Heart right ventricle (tissue), 16 donors: ENCODE measurements at places on chromosomes 2 and 18. TPM values are rescaled to one million over a fixed set of nuclear protein-coding genes. Genes with fewer than 3 reads are reported as not detected.

Gene RAMP1
- 362 TPM for total RNA-seq

Gene ANKRD30BL
- total RNA-seq: not detected

Gene KCNG2
- total RNA-seq: not detected

Gene IL36B
- total RNA-seq: not detected

Gene UGT1A4
- not detected for total RNA-seq

Gene MAP3K19
- not detected for total RNA-seq

- no peak for DNase-seq
Observed at GRCh38 chr2:204251998-204252376, 293.3 kb upstream of the PARD3B start.

DNA sequence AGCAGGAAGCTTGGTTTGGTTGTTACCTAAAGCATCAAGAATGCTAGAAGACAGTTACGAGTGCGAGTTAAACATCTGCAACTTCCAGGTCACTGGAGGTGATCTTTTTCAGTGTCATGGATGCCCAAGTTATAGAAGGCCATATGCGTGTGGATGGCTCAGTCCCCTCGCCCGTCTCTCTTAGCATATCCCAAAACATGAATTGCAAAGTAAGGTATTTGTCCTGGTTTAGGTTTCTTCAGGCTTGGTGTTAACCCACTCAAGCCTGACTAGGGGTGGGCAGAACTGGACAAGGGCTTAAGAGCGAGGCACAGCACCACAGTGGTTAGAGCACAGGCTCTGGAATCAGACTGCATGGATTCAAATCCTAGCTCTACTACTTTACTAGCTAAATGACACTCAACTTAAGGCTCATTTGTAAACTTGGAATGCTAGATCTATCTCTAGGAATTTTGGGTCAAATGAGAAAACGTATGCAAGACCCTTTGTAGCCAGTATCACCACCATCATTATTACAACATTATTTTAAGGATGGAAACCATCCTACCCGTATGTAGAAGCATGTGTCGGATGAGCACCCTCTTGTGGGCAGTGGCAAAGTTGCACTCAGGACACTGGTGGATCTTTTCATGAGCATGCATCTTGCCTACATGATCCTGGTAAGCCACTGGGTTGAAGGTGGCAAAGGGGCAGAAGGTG is 11.2 kb downstream of the ZNF142 start:
- DNase-seq: no peak

DNA sequence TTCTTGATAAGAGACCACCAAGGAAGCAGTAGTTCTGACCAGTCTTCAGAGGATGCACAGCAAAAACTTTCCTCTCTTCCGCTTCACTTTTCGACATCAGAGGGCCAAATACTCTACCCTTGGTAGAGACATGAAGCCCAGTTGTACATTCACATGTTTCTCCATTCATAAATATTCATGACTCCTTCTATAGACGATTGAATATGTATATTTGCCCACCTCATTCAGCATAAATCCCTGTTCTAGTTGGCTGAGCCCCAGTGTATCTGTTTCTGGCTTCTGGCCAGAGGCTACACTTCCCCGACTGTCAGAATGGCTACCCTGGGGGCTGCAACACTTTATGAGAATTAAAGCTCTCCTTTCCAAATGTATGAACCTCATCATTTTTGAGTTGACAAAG is 258.5 kb downstream of the ASXL3 start:
- DNase-seq: no peak

DNA sequence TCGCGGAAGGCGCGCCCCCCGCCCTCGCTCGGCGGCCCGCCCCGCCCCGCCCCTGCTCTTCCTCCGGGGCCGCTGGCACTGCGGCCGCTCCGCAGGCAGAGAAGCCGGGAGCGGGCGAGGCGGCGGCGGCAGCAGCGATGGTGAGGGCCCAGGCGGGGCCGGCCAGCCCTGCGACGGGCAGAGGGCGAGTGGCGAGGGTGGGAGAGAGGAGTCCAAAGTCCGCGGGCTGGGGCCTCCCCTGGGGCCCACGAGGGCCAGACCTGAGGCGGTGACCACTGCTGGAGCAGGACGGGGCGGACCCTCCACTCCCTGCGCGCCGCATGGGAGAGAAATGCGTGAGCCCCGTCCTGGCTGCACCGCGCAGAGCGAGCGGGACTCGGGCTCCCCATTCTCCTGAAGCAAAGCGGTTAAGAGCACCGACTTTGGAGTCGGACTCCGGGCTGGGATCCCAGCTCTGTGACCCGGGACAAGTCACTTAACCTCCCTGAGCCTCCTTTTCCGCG is at the start of gene VAMP5:
VAMP5 (plus strand) TSS at position 78 of the 503 bp plus-strand sequence; CDS start at position 138, 60 bp downstream.
- peak; percentile 57 for DNase-seq

- DNase-seq: no peak
Observed at GRCh38 chr18:21330122-21330701, 88.2 kb downstream of the GREB1L start.

GRCh38 chr2:240425697-240426096 is 9.8 kb upstream of the GPC1 start:
- DNase-seq: no peak

GRCh38 chr2:110788976-110789375 is 56.6 kb downstream of the ACOXL start:
- no peak for DNase-seq

DNA sequence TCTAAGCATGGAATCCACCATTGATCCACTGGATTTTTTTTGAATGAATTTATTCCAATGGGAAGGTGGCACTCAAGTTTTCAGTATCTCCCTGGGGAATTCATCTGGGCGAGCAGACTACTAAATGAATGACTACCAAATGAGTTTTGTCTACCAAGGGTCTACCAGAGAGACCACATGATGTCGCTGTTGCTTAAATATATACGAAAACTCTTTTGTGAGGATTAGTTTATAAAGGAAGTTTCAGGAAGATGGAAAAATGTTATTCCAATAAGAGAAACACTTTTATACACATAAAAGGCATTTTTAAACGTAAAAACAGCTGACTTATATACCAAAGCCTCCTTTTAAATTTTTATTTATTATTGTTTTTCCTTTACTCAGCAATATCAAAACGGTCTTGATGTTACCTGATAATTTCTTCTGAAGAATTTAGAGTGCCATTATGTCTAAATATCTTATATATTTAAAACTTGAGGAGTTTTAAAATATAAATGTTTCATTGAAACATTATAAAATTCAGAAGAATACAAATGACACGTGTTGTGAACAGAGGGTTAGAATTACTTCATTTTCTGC is 139.7 kb downstream of the HRH4 start:
- peak; percentile 45 for DNase-seq

DNA sequence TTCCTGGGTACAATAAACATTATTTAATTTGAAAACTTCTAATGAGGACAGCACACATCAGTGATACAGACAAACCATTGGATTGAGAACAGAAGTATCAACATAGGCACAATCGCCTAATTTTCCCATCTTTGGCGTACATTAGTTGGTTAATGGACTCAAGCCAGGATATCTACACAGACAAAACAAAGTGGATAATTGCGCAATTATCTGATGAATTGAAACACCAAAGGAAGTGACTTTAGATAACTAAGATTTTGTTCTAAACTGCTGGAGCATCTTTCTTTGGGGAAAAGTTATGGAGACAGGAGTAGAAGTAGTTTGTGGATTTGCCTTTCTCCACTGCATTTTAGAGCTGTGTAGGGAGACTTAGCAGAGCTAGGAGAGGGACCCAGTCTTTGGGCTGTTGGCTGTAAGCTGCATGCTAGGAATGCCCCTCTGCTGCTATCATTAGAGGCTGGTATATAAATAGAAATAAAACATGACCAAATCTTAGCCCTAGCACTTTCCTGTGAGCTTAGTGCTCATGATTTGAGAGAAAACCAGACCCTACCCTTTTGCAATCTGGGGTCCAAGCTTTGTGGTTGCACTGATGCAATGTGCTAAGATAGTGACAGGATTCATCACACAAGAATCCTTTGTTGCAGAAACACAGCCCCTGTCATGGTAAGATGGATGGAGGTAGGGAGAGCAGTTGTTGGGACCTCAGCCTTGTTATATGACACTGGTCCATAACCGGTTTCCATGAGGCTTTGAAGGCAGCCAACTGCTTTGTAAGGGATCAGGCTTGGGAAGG is 264.5 kb upstream of the PIK3C3 start:
- no peak for DNase-seq

GRCh38 chr2:228723599-228723998 is 542.1 kb upstream of the SPHKAP start:
- no peak for DNase-seq
